Globus pallidus (tissue), 1 donor: ENCODE measurements at places on chromosomes 13 and 19.

DNA sequence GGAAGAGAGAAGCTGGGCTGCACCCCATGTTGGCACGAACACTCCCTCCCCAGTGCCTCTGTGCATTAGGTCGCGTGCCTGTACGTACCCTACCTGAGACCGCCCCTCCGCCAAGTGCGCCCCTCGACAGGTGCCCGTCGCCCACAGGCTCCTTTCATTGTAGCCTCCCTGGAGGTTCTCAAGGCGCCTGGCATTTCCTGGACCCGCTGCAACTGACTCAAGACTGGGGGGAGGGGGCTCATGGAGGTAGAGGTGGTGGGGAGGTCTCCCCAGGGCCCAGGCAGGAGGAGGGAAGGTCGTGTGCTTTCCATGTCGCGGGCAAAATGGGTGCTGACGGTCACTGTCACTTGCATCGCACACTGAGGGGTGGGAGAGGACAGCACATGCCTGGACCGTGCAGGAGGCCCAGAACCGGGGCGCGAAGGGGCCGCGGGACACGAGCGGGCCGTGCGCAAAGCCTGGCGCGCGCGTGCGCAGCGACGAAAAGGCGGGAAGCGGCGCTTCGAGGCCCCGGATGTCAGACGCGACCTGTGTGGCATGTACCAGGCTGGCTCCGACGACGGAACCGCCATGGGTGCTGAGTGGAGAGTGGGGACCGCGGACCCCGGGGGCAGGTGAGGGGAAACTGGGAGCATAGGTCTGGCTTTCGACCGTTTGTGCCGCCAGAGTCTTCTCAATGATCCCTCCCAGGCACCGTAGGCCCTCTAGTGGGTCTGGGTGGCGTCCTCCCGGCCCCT lies 16.5 kb downstream of the NFIX start:
- no peak for DNase-seq

DNA sequence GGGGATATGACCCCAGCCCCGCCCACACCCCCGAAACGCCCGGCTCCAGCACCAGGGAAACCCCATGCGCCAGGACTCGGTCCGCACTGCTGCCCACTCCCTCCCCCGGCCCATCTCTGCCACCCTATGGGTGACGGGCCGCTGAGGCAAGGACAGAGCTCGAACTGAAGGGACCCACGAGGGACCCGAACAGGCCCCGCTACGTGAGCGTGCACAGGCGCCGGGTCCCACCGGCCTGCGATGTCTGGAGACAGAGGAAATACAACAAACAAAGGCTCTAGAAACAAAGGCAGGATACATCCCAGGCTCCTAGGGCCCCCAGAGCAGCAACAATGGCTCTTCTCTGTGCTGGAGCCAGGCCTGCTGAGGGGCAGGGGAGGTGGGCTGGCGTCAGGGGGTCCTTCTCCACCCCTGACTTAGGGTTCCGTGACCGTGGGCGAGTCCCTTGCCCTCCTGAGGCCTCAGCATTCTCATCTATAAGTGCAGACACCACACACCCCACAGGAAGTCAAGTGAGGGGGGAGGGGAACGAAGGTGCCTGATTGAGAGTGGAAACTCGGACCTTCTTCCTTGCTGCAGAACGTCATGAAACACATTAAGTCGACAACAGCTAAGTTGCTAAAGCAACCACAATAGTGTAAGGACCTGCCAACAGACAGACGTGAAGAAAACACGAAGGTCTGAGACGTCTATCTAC lies 3.1 kb downstream of the ABHD17A start:
- peak; percentile 82 for DNase-seq

GRCh38 chr19:6172074-6172863 lies 36.8 kb downstream of the ACSBG2 start:
- no peak for DNase-seq

- peak; percentile 33 for DNase-seq
Measured at GRCh38 chr19:1472231-1473084, 6.6 kb downstream of the C19orf25 start.

DNA sequence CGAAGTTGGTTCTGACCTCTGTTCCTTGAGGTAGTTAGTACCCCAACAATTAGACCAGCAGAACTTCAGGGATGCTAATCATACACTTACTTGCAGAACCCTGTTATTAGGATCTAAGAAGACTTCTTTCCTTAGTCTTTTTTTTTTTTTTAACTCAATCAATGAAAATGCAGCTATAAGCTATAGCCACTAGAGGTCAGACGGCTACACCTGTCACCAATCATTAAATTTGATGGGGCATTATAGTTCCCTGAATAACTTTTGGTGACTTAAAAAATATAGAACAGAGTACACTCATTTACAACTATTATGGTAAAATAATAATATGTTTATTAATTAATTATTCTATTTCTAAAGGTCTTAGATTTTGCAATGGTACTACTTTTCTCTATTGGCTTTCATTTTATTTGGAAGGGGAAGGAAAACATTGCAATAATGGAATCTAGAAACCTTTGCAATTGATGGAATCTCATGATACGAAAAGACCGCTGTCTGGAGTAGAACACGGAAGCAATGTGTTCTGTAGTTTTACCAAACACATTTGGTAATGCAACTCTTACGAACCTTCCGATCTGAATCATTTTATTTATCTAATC lies 483.2 kb downstream of the DIAPH3 start:
- no peak for DNase-seq
